ENCODE measurements at places on chromosomes 16 and 17.

DNA sequence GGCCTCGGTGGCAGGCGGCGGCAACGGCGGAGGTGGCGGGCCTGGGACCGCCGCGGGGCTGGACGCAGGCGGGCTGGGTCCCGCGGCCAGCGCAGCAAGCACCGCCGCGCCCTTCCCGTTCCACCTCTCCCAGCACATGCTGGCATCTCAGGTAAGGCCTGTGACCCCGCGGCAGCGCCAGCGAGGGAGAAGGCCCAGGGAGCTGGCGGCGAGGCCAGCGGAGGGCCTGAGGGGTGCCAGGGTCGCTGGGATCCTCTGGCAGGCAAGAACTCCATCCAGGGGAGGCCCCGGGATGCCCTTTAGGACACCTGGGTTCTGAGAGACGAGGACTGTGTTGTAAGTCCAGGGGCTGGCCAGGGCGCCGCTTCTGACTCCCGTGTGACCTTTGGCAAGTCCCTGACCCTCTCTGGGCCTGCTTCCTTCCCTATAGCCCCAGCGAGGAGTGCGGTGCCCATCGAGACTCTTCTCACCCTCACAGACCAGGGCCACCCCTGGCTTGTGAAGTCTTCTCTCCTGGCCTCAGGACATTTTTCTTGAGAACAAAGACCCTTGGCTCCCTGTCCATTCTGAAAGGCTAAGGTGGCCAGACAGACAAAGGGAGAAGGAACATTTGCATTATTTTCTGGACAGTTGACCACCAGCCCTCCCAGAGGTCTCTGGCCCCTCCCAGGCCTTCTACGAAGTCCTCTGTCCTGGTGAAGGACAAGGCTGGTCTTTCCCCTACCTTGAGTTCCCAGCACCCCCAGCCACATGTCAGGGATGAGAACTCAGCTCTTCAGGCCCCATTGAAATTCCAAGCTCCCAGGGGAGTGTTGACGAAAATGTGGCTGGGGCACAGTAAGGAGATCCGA lies 6.3 kb downstream of the TBX2 start:
- DNase-seq = no peak

DNA sequence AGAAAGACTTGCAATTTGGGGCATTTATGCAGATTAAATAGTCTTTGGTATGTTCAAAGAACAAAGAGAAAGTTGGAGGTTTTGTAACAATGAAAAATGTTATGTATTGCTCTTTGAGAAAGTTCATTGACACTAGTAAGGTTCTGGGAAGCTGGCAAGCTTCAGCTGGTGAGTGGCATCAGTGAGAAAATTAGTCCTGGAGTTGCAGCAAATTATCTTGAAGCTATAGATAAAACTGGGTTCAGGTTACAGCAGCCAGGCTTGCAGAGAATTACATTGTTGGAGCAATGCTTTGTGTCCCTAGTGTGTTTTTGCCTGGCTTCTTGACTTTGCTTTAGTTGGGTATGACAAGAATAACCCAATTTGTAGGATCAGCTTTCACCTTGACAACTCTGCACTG lies 221.2 kb downstream of the CDH13 start:
- DNase-seq = no peak

DNA sequence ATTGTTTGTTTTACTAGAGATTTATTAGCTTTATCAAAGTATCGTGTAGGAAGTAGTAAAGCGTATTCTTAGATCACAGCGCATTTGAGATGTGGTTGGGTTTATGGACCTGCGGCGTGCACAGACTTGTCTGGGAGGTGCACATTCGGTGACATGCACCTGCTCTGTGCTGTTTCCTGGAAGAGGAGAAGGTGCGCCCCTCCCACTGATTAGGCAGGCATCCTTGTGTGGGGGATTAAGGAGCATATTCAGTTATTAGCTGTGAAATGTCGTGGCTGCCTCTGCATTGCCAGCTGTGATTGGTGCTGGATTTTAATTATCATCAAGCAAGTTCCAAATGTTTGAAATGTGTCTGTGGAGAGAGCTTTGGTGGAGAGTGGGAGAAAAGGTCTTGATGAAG lies 903.8 kb upstream of the RBFOX1 start:
- DNase-seq = no peak

- no peak for DNase-seq
Measured at GRCh38 chr16:49730772-49731171, 125.1 kb downstream of the ZNF423 start.
